PC-3 (cell line): ENCODE measurements at places on chromosomes 13 and 19. TPM values are rescaled to one million over a fixed set of nuclear protein-coding genes. Genes with fewer than 3 reads are reported as not detected.

DNA sequence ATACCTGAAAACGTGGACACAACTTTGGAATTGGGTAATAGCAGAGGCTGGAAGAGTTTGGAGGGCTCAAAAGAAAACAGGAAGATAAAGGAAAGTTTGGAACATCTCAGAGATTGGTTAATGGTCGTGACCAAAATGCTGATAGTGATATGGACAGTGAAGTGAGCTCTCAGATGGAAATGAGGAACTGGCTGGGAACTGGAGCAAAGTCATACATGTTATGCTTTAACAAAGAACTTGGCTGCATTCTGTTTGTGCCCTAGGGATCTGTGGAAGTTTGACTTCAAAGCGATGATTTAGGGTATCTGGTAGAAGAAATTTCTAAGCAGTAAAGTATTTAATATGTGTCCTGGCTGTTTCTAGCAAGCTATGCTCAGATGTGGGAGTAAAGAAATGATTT, 136.2 kb downstream of the DNAJC3 start:
- no peak overlapping the region for H3K4me3 ChIP-seq
- DNase-seq, result no peak
- H3K27me3 ChIP-seq, result no peaks in the 10 kb centered on the region
- peaks cover 5% of the 10 kb centered on the region; the same call in 1 of the 2 replicates for H3K36me3 ChIP-seq
- no peaks in the 10 kb centered on the region for H3K4me1 ChIP-seq
- H3K27ac ChIP-seq, result no peak overlapping the region

- H3K4me3 ChIP-seq, result no peak overlapping the region
- H3K4me1 ChIP-seq, result peaks cover 7% of the 10 kb centered on the region; the same call in 1 of the 2 replicates
- no peaks in the 10 kb centered on the region for H3K36me3 ChIP-seq
- DNase-seq, result peak; percentile 50
These were observed 20.8 kb upstream of the EBI3 start for GRCh38 chr19:4208385-4209094.

GRCh38 chr19:48466561-48467325, 2.4 kb upstream of the CYTH2 start:
- DNase-seq, result peak; percentile 40
- H3K27me3 ChIP-seq, result no peaks in the 10 kb centered on the region
- H3K4me1 ChIP-seq, result peaks cover 4% of the 10 kb centered on the region; the same call in 1 of the 2 replicates
- H3K36me3 ChIP-seq, result peaks cover 9% of the 10 kb centered on the region
- H3K27ac ChIP-seq, result no peak overlapping the region

GRCh38 chr19:41449079-41449864, 6.3 kb downstream of the ERICH4 start:
- no peaks in the 10 kb centered on the region for H3K36me3 ChIP-seq
- DNase-seq, result peak; percentile 57
- H3K27ac ChIP-seq, result no peak overlapping the region

- no peak for DNase-seq
- no peaks in the 10 kb centered on the region for H3K4me1 ChIP-seq
- H3K27me3 ChIP-seq, result no peaks in the 10 kb centered on the region
These were observed 10.6 kb downstream of the NCLN start for GRCh38 chr19:3196064-3196932.

CCDC106 gene
- total RNA-seq, result 36.0 and 41.4 TPM in 2 replicates

B3GNT3 gene
- 39.5 and 41.7 TPM in 2 replicates for total RNA-seq

COX7A1 gene
- total RNA-seq, result not detected in 2 replicates

KIR2DL3 gene
- not detected in 2 replicates for total RNA-seq

MTMR6 gene
- 10.5 and 11.6 TPM in 2 replicates for total RNA-seq

EFNB2 gene
- total RNA-seq, result 16.4 and 17.5 TPM in 2 replicates

FARP1 gene
- total RNA-seq, result 18.2 and 20.9 TPM in 2 replicates

CEACAM4 gene
- total RNA-seq, result not detected in 2 replicates

MISP3 gene
- 6.1 and 7.8 TPM in 2 replicates for total RNA-seq
